A549 (cell line): ENCODE measurements at places on chromosomes 6 and 20.

- DNase-seq: no peak
These were observed 21.8 kb upstream of the AHI1 start for GRCh38 chr6:135519348-135519747.

DNA sequence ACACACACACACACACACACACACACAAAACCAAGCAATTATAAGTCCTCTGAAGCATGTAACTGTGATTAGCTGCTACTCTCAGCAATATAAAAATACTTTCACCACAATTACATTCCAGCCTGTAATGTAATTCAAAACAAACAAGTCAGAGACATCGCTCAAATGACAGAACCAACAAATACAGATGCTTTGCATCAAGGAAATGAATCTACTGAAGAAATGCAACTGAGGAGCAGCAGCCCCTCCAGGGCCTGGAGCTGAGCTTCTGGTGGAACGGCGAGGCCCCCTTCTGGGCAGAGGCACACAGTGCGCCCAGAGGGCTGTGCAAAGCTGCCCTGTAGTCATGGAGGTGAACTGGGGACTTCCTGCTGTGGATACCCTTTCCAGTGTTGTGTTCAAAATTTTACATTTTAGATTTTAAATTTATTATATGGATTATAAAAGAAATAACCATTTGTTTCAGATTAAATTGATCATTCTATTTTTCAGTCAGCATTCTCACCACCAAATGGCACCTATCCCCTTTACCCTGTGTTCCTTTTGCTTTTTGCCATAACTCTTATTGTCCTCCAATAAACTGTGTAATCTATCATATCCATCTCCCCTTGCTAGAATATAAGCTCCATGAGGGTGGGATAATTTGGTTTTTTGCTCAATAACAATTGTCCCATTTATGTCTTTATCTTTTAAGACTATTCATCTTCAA lies 23.2 kb downstream of the ADAT2 start:
- DNase-seq: peak; percentile 71

DNA sequence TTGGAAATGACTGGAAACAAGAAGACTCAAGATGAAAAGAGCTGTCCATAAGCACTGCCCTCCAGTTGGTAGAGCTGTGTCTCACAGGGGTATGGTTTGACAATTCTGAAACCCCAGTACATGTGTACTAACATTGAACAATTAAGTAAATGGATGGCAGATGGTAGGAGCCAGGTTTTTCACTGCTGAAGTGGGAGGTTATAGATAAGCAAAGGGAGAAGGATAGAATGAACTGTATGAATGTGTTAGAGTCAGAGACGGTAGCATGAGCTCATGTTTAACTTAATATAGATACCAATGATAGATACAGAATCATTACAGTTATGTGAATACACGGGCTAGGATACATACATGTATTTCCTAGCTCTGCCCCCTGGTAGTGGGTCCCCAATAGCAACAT lies 95.0 kb upstream of the SIRPA start:
- no peak for DNase-seq

DNA sequence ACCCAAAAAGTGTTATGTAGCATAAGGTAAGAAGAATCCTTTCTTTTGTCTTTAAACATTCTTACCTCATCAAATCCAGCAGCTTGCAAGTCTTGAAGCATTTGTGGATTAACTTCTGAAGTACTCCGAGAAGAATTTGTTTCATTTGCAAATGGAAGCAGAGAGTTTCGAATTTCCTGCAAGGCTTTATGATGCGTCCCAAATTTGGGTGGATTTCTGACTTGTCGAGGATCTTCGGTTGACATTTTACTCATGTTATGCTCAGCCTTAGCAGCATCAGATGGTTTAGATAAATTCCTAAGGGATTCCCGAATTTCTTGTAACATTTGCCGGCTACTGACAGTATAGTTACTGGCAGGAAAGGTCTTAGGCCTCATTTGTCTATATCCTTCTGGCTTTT lies 16.2 kb downstream of the LATS1 start:
- no peak for DNase-seq

DNA sequence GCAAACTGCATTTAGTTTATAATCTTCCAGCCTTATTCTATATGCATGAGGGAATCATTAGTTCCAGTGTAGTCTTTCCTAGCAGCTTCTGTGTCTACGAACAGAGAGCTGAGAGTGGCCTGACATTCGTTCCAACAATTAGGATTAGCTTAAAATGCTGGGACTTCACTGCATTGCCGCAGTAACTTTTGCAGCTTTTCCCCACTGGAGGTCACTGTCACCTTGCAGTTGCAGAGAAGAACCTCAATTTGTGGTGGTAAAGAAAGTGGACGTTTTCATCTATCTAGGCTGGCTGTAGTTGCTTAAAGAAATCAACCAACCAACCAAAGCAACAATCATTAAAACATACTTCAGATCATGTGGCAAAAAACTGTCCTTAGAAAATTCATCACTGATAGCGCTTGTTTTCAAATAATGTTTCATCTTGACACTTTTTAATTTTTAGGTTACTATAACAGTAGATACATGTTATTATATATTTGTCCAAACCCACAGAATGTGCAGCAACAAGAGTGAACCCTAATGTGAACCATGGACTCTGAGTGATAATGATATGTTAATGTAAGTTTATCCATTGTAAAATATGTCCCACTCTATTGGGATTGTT lies 12.2 kb downstream of the MYLK4 start:
- DNase-seq: peak; percentile 31

- DNase-seq: no peak
These were observed 16.8 kb downstream of the MYLK4 start for GRCh38 chr6:2733736-2734480.

DNA sequence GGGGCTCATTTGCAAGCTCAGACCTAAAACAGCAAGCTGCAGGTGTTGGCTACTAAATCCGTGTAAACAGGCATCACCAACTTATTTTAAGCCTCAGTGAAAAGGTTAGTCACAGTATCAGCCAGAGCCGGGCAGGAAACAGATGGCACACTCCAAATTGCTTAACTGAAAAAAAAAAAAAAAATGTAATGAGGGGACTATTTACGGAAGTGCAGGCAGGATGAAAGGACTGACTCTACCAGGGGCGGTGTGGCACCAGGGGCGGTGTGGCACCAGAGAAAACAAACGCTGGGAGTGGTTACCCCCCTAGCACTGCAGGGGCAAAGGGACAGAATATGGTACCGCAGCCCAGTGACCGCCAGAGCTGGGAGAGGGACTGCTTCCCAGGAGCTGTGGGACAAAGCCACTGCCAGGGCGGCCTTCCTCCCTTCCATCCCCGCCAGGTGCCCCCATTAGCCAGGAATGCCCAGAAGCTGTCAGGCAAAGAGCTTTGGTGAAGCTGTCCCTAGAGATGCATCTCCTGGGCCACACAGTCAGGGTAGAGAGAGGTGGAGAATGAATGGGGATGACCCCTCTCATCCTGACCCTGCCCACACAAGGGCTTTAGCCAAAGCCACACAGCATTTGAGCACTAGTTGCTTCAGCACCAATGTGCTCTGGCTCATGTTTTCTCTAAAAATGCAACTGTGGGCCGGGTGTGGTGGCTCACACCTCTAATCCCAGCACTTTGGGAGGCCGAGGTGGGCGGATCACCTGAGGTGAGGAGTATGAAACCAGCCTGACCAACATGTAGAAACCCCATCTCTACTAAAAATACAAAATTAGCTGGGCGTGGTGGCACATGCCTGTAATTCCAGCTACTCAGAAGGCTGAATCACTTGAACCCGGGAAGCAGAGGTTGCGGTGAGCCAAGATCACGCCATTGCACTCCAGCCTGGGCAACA lies 39.6 kb upstream of the GFOD1 start:
- DNase-seq: no peak

- no peak for DNase-seq
These were observed 6.9 kb downstream of the ZKSCAN3 start for GRCh38 chr6:28356666-28357020.

GRCh38 chr6:168967281-168967925 lies 286.2 kb downstream of the THBS2 start:
- DNase-seq: no peak

DNA sequence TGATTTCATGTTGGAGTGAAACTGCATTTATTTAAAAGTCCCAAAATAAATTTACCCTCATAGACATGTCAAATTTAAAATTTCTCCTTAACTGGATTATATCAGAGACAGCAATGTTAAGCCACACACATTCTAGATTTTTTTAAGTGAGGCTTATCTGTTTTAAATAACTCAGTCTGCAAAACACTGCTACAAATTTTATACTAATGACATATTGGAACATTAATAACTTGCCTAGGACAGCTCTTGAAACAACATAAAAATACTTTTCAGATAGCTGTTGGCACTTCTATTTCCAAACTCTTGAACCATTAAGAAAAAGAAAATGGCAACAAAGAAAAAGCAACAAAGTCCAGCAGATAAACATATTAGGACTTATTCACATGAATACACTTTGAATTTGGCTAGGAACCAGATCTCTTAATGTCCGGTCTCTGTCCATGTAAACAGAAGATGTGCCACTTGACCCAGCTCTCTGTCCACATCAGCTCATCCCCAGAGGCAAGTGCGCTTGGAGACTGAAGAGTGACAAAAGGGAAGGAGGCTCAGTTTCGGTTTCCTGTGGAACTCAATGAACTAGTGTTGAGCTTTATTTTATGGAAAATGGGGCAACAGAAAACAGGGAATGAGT lies 219.3 kb upstream of the THBS2 start:
- DNase-seq: no peak

DNA sequence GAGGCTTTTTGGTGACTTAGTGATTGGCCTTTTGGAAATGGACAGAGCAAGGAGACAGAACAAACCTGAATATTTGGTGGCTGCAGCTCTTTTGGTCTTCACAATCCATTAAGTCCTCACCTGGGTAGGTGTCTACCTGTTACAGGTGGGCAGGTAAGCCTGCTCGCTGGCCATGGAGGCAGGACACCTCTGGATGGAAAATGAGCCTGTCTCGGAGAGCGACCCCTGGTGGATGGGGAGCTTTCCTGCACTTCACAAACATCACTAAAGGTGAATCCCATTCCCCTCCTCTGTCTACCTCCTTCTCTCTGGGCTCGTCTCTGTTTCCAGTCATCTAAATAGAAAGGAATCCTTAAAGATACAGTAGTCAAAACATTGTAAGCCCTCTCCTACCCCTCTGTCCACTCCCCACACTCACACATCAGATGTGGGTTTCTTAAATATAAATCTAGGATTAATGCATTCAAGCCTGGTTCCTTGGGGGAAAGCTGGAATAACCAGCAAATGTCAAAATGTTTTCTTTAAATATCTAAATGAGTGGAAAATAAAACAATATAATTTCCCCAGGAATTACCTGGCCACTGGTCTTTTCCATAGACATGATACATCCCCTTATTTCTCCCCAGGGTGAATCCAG lies 304.9 kb downstream of the CDH26 start:
- peak; percentile 21 for DNase-seq

- DNase-seq: no peak
These were observed 93.3 kb upstream of the SIRPA start for GRCh38 chr20:1801929-1802306.

DNA sequence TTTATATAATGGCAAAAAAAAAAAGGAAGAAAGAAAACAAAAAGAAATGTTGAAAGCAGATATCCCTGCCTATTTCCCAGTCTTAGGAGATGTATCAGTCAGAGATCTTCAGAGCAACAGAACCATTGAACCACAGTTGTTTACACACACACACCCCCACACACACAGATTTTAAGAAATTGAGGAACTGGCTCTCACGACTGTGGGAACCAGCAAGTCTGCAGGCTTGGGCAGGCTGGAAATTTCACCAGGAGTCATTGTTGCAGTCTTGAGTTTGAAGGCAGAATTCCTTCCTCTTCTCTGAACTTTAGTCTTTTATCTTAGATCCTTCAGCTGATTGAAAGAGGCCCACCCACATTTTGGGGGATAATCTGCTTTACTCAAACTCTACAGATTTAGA lies 380.9 kb downstream of the CDKAL1 start:
- DNase-seq: no peak

GRCh38 chr20:47578543-47578942 lies 76.9 kb downstream of the NCOA3 start:
- DNase-seq: no peak

GRCh38 chr6:5638666-5639065 lies 368.1 kb downstream of the NRN1 start:
- DNase-seq: no peak

- no peak for DNase-seq
These were observed 67.1 kb downstream of the TAF4 start for GRCh38 chr20:61998343-61999121.

DNA sequence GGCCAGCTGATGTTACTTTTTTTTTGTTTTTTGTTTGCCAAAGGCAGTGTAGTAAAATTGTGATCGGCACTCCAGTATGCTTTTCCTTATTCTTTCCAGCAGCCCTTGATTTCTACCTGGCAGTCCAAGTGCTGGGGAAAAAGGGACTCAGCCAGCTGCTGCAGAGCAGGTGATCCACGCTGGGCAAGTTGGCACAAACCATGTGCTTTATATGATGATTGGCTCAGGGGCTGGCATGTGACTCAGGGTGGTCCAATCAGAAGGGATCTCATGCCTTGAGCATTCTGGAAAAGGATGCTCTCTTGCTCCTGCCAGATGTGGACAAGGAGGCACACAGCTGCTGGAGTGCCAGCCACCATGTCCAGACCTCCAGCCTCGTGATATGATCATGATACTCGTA lies 54.5 kb downstream of the SULF2 start:
- no peak for DNase-seq

DNA sequence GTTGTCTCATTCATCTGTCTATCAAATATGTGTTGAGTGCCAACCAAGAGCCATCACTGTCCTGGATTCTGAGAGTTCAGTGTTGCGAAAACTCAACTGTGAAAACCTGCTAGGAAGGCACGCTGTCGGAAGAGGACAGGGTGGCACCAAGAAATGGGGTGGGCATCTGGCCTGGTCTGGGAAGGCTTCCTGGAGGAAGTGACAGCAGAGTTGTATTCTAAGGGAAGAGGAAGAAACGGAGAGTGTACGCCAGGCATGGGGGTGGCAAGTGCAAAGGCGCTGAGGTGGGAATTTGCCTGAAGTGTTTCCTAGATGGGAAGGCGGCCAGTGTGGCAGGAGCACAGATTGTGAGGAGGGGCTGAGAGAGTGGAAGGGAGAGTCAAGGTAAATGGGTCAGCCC lies 91.2 kb downstream of the ANKRD60 start:
- no peak for DNase-seq

- no peak for DNase-seq
These were observed 6.5 kb downstream of the MEP1A start for GRCh38 chr6:46799657-46800056.

- no peak for DNase-seq
These were observed 69.8 kb upstream of the SNX9 start for GRCh38 chr6:157753291-157753690.
